ENCODE measurements at places on chromosomes 3 and 15.

DNA sequence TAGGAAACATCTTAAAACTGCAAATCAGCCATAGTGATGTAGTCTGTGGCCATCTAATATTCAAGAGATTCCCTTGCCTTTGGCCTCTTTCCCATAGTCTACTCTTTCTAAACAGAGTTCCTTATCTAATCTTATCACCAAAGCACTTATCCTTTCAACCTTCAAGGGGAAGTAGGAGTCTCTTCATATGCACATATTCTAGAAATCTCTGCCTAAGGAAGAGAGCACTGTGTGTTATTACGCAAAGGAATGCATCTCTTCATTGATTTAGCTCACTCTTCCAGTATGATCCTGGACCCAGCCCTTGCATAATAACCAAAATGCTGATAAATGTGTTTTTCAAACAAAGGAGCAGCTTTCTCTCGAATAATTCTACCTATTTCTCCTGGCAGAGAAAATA is 253.7 kb upstream of the TPRG1 start:
- no peak for DNase-seq

- peak; percentile 23 for DNase-seq
Observed at GRCh38 chr15:51403072-51403878, 61.8 kb downstream of the GLDN start.

- DNase-seq: no peak
Observed at GRCh38 chr3:194572143-194572789, 61.0 kb downstream of the TMEM44 start.

DNA sequence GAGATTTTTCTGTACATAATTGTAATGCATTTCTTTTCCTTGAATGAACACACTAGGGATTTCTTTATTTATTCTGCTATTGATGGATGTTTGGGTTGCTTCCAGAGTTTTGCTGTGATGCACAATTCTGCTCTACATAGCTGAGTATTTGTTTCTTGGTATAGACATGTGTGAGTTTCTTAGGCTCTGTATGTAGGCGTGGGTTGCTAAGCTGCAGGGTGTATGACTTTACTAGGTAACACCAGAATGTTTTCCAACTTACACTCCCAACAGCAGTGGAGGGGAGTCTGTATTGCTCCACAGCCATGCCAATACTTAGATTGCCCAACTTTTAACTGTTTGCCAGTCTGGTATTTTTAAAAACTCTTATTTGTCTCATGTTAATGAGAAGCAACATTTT is 155.5 kb upstream of the TNIK start:
- no peak for DNase-seq

DNA sequence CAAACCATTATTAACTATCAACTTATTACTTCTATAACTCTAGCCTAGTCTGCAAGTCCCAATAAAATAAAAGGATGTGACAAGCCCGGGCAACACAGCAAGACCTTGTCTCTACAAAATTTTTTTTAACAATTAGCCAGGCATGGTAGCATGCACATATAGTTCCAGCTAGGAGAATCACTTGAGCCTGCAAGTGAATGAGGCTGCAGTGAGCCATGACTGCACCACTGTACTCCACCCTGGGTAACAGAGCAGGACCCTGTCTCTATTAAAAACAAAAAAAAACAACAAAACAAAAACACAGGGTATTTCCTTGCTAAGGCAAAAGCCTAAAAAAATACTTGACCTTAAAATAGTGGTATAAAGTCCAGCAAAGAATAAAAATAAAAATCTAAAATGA is 31.4 kb downstream of the ANKRD28 start:
- DNase-seq: no peak

DNA sequence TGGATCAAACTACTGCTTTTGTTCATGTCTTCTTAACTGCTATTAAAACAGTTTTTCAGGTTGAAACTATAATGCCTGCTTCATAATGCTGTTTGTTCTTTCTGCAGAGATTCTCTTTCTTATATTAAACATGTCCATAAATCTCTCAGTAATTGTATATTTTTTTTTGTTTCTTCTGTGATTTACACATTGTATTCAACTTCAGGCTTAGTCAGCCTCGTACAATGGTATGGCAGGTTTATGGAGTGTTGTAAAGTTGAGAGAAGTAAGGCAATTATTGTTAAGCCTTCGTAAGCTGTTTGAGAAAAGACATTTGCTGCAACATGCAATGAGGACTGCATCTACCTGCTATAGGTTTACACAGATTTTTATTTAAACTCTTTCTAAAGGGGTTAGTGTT is 977.1 kb downstream of the DIPK2A start:
- no peak for DNase-seq

DNA sequence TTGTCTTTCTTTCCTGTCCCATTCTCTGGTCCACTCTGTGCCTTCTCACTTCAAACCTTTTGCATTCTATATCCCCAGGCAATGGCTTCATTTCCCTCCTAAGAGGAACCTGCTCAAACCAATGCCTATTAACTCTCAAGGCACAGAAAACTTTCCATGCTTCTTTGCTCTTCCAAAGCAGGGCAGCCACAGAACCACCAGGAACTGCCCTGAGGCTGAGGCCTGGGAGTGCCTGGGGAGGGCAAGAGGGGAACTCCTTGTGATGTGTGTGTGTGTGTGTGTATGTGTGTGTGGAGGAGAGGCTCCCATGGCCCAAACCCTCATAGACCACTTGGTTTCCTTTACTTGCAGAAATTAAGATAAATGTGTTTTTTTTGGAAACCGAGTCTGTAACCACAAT is 14.1 kb upstream of the PGPEP1L start:
- no peak for DNase-seq

DNA sequence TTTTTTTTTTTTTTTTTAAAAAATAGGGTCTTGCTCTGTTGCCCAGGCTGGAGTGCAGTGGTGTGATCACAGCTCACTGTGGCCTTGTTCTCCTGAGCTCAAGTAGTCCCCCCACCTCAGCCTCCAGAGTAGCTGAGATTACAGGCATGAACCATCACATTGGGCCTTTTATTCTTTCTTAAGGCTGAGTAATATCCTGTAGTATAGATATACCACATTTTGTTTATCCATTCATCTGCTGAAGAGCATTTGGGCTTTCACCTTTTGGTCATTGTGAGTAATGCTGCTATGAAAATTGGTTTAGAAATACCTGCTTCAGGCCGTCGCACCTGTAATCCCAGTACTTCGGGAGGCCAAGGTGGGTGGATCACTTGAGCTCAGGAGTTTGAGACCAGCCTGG is 42.6 kb downstream of the PAQR5 start:
- DNase-seq: no peak

DNA sequence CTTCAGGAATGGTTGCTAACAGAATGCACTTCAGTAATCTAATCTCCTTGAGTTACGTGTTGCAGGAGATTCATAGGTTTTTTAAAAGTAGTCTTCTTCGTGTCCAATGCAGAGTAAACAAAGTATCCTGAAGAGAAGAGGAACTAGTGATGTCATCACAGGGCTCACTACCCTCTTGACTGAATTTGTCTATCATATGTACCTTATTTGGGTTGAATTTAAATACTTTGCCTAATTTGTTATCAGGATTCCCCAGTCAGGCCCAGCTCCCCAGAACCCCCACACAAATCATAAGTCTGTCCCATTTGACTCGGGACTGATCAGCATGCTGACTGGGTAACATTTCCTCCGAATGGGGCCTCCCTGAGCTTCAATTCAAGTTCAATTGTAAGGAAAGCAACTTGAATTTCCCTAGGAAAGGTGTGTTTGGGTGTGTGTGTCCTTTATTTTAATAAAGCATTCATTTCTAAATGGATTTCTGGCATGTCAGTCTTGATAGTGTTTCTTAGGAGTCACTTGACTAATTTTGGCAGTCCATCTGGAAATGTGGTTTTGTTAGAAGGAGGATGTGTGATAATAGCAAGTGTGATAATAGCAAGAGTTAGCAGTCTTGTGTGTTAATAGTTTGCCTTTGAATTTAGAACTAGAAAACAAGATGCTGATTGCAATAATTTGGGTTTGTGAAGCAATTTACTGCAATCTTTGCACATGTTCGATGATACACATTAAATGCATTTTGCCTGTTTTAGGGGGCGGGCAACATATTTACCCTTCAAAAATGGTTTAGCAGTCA is 21.9 kb downstream of the OXNAD1 start:
- no peak for DNase-seq

DNA sequence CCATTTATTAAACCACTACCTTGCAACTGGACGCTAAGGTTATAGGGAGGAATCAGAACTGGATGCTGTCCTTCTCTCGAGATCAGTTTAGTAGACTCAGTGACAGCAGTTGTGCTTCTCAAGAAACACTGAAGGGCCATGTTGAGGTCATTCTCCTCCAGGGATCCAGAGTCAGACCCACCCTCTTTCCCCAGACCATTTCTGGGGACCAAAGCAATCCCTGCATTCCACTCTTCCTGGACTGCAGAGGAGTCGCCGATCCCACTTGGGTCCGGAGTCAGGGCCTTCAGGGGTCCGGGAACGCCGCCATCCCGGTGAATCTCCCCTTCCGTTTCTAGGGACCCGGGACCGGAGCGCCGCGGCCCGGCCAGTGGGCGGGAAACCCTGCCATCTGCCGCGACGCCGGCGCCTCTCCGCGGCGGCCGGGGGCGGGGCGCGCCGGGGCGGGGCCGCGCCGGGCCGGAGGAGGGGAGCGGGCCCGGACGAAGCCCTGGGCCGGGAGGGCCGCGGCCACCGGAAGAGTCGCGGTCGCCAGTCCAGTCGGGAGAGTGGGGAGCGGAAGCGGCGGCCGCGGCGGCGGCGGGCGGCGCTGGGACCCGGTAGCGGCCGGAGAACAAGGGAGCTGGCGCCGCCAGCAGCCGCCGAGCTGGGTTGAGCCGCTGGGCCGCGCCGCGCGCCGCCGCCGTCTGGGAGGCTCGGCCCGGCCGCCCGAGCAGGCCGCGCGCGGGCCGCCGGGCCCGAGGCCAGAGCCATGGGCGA is at the start of gene DVL3:
DVL3 (plus strand) TSS at position 493 of the 759 bp plus-strand sequence; CDS start at position 752, 259 bp downstream.
- no peak for DNase-seq

- no peak for DNase-seq
Observed at GRCh38 chr3:127259882-127260281, 28.0 kb downstream of the PRR20G start.

DNA sequence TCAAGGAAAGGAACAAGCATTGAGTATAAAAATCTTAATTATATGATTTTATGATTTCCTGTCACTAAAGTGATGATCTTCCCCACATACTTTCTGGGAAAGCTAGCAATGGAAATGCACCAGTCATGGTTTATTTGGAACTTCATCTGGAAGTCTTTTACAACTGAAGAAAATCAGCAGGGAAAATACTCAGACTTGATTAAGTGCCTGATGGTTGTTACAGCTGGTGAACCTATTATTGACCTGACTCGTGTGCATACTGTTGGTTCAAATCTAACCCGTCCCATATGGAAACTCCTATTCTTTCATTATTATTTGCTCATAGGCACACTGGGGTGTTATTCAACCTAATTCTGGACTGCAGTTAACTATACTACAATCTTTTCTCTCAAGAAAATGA is 701.8 kb upstream of the CCDC54 start:
- no peak for DNase-seq

DNA sequence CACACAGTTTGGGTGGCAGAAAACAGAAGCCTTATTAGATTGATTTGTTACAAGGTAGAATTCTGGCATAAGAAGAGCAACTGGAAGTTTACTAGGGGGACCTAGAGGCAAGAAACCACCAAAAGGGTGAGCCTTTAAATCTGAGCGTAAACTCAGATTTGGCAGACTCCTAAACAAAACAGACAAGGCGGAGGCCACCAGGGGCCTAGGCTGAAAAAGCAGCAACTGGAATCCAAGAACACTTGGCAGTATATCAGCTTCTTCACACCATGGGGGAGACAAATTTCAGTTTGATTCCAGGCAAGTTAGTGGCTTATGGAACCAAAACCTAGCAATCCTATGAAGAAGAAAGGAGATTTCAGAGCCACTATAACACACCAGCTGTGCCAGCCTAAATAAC is 220.0 kb downstream of the C3orf38 start:
- no peak for DNase-seq

- DNase-seq: no peak
Observed at GRCh38 chr3:45541326-45542321, 52.9 kb upstream of the LIMD1 start.

DNA sequence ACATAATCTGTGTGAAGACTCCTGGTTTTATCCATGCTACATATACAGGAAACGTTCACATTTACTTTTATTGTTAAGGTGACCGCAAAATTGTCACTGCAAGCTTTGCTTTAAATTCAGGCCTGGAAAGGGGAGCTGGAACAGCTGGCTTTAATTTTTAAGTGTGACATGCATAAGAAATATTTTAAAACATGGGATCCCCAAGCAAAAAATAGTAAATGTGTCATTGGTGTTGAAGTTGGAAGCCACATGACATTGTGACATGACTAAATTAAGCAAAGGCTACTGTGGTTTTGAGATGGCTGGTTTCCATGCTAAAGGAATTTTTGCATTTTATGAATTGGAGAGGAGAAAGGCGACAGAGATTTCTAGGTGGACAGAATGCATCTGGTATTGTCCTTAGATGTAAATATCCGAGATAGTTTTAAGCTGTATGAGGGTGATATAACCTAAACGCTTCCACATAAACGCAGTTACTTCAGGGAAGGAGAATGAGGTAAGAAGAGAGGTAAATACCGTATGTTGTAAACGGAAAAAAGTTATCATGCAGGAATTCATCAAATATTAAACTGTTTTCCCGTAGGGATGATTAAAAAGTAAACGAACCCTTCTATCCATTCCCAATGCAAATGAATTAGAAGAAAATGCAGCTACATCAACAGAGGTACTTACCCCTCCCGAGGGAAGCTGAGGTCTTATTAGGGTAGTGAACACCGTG is 927 bp upstream of the FYTTD1 start:
- DNase-seq: no peak

GRCh38 chr3:152256851-152257562 is 11.7 kb upstream of the MBNL1 start:
- no peak for DNase-seq

DNA sequence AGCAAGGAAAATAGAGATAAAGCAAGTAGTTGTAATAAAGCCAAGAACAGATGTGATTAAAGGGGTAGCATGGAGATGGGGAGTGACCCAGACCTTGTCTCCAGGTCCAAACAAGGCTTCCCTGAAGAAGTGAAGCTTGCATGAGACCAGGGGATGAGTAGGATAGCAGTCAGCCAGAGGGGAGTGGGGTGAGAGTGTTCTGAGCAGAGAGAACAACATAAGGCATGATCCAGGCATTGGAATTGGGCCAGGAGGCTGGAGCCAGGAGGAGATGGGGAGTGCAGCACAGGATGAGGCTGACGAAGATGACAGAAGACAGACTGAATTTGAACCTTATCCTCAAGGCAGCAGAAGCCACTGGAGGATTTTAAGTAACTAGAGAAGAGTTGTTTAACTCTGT is 7.2 kb downstream of the TMOD2 start:
- DNase-seq: no peak

DNA sequence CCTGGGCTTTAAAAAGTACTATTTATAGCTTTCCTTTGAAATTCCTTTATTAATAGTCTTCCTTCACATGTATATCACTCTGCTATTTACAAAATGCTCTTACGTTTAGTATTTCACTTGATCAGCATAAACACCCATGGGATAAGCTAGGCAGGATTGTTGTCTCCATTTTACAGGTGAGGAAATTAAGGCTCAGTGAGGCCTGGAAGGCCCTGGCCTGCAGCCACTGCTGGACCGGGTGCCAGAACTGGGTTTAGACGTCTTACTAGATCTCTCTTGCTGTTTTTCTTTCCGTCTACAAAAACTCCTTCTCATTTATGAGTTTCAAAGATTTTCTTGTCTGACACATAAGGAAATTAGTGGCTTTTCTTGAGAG is 236.4 kb downstream of the LPP start:
- DNase-seq: no peak

- DNase-seq: no peak
Observed at GRCh38 chr15:92984161-92984560, 84.0 kb downstream of the CHD2 start.

Measured in HCT116 (cell line).